Lower lobe of right lung (tissue), 2 donors: ENCODE measurements at places on chromosomes 12 and 14. TPM values are rescaled to one million over a fixed set of nuclear protein-coding genes. Genes with fewer than 3 reads are reported as not detected.

DNA sequence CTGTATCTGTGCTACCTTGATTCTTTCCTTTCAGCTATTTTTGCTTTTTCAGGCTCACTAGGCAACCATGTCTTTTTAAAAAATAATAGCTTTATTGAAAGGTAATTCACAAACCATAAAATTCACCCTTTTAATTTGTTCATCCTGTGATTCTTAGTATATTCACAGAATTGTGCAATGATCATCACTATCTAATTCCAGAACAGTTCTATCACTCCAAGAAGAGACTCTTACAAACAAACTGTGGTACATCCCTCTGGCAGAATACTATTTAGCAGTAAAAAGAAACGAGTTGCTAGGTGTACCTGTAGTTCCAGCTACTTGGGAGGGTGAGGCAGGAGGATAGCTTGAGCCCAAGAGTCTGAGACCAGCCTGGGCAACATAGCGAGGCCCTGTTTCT, 14.8 kb downstream of the CREBL2 start:
- H3K27me3 ChIP-seq, result no peaks in the 10 kb centered on the region
- peaks cover 10% of the 10 kb centered on the region for H3K4me1 ChIP-seq
- no peaks in the 10 kb centered on the region for H3K36me3 ChIP-seq
- H3K4me3 ChIP-seq, result no peak overlapping the region

DNA sequence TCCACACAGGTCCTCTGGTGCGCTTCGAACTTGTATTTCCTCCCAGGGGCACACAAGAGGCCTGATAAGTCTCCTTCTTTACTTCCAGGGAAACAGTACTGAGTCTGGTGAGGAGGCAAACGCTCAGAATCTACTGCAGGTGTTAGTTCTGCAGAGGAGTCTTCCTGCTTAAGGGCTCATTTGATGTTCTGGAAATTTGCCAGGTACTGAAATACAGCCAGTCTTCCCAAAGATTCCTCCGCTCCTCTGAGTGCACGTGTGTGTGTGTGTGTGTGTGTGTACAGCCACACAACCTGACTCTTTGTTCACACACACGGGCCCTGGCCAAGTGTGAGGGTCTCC, 92.0 kb downstream of the FBXL14 start:
- peaks cover 4% of the 10 kb centered on the region for H3K27me3 ChIP-seq
- no peaks in the 10 kb centered on the region for H3K4me1 ChIP-seq
- no peak for DNase-seq

- no peaks in the 10 kb centered on the region for H3K36me3 ChIP-seq
- DNase-seq, result no peak
- no peaks in the 10 kb centered on the region for H3K4me1 ChIP-seq
- H3K27ac ChIP-seq, result no peak overlapping the region
- no peak overlapping the region for H3K4me3 ChIP-seq
These were observed 88.2 kb downstream of the CCDC91 start for GRCh38 chr12:28278499-28278898.

GRCh38 chr12:81450920-81451739, 308.0 kb downstream of the PPFIA2 start:
- no peak for DNase-seq
- H3K4me1 ChIP-seq, result no peaks in the 10 kb centered on the region
- no peaks in the 10 kb centered on the region for H3K27me3 ChIP-seq
- no peak overlapping the region for H3K27ac ChIP-seq

- H3K4me1 ChIP-seq, result no peaks in the 10 kb centered on the region
- no peak overlapping the region for H3K27ac ChIP-seq
- no peaks in the 10 kb centered on the region for H3K36me3 ChIP-seq
- H3K27me3 ChIP-seq, result no peaks in the 10 kb centered on the region
- no peak for DNase-seq
These were observed 377.6 kb upstream of the ATP2B1 start for GRCh38 chr12:90086281-90086680.

Gene PAX9
- total RNA-seq, result 1.0 TPM
